CD4-positive, alpha-beta T cell (primary cell): ENCODE measurements at places on chromosomes 11 and 22.

DNA sequence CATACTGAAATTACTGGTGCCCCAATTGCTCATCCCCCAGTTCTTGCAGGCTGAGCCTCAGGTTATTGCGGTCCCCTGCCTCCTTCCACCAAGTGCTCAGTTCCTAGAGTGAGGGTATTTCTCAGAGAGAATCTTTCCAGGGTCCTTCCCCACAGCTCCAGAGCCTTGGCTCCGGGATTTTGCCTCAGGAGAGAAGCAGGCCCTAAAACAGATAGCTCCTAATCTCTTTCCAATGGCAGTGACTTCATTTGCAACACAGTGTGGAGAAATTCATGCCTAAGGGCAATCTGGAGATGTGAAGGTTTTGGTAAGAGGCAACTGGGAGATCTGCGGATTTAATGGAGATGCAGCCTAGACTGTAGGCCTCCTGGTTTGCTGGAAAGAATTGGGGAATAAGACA is 2.9 kb downstream of the NF2 start:
- peaks cover 33% of the 10 kb centered on the region for H3K4me1 ChIP-seq
- H3K4me3 ChIP-seq = no peak overlapping the region
- no peak for DNase-seq
- no peak overlapping the region for H3K27ac ChIP-seq
- no peaks in the 10 kb centered on the region for H3K27me3 ChIP-seq
- H3K36me3 ChIP-seq = peaks cover 7% of the 10 kb centered on the region

DNA sequence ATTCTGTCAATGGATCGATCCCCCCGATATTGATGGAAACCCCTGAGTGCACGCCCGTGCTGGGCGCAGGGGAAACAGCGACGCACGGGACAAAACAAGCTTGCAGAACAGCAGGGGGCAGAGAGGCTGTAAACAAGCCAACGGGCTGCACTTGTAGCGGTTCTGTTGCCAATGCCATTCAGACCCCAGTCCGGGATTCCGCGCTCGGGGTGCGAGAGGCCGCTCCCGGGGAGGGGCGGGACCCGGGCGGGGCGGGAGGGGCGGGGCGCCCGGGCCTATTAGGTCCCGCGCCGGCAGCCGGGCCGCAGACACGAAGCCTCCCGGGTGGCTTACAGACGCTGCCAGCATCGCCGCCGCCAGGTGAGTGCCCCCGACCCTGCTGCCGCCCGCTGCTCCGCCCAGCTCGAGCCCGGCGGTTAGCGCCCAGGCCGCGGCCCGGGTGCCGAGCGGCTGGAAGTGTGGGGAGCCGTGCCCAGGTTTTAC is at the start of gene BIK:
Gene BIK, plus strand, starts transcription at position 307 of the 483 bp plus-strand sequence. CDS start 13,273 bp downstream, outside the sequence.
- peak; percentile 72 for DNase-seq
- H3K27ac ChIP-seq = no peak within 1 kb of the TSS
- H3K36me3 ChIP-seq = no peaks in the 10 kb centered on the region

DNA sequence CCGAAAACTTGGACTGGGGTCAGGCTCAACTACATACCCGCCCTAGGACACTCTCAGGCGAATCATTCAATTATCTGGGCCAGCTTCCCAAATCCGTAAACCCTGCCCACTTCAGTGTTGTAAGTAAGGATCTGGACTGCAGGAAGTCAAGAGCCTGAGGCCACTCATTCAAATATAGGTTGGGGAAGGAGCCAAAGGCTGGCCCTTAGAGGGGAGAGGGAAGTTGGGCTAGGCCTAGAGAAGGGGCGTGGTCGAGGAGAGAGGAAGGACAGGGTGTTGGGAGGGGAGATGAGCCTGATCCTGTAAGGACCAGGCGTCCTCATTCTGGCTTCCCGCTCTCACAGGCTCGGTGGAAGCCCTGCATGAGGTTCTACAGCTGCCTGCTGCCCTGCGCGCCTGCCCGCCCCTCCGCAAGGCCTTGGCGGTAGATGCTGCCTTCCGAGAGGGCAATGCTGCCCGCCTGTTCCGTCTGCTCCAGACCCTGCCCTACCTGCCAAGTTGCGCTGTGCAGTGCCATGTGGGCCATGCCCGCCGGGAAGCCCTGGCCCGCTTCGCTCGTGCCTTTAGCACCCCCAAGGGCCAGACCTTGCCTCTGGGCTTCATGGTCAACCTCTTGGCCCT is 3.0 kb downstream of the SAC3D1 start:
- no peaks in the 10 kb centered on the region for H3K27me3 ChIP-seq
- H3K4me3 ChIP-seq = no peak overlapping the region
- H3K4me1 ChIP-seq = peaks cover 50% of the 10 kb centered on the region

DNA sequence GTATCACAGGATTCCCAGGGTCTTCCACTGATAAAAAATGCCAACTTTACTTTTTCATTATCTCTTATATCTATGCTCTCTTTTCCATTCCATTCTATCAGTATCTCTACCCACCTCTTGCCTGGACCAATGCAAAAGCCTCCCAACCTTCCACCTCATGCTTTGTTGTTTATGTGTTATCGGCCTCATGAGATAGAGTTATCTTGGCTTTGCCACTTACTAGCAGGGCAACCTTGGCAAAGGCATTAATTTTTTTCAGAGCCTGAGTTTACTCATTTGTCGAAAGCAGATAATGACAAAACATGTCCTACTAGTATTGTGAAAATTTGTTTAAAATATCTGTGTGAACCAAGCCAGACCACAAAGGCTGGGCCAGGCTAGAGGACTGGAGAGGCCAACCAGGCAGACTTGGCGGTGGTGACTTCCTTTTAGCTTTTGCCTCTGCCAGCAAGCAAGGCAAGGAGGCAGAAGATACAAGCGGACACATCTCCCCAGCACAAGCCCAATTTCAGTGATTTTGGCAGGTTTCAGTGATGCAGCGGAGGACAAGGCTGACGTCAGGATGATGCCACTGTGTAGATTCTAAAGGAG is 106.9 kb downstream of the ADAMTS15 start:
- no peak overlapping the region for H3K4me3 ChIP-seq
- no peaks in the 10 kb centered on the region for H3K4me1 ChIP-seq
- no peak overlapping the region for H3K27ac ChIP-seq
- H3K27me3 ChIP-seq = no peaks in the 10 kb centered on the region

GRCh38 chr11:65172600-65172999 is 2.6 kb downstream of the SPDYC start:
- no peak overlapping the region for H3K27ac ChIP-seq
- H3K27me3 ChIP-seq = no peaks in the 10 kb centered on the region
- H3K36me3 ChIP-seq = no peaks in the 10 kb centered on the region
- no peak for DNase-seq
- peaks cover 9% of the 10 kb centered on the region for H3K4me1 ChIP-seq

GRCh38 chr11:69450064-69450856 is 31.2 kb upstream of the LINC01488 start:
- no peaks in the 10 kb centered on the region for H3K36me3 ChIP-seq
- H3K27ac ChIP-seq = no peak overlapping the region
- H3K4me1 ChIP-seq = no peaks in the 10 kb centered on the region
- H3K27me3 ChIP-seq = peaks cover 22% of the 10 kb centered on the region
- no peak for DNase-seq

- no peak for DNase-seq
- H3K4me3 ChIP-seq = no peak overlapping the region
- no peaks in the 10 kb centered on the region for H3K4me1 ChIP-seq
- no peak overlapping the region for H3K27ac ChIP-seq
These were observed 147.2 kb downstream of the TRPC6 start for GRCh38 chr11:101436511-101437142.

- peaks cover 39% of the 10 kb centered on the region for H3K27me3 ChIP-seq
- H3K4me3 ChIP-seq = no peak overlapping the region
- no peaks in the 10 kb centered on the region for H3K36me3 ChIP-seq
- no peak overlapping the region for H3K27ac ChIP-seq
These were observed 2.7 kb downstream of the FAT3 start for GRCh38 chr11:92227230-92227814.

GRCh38 chr22:46913351-46913750 is 150.9 kb downstream of the TBC1D22A start:
- H3K36me3 ChIP-seq = peaks cover 61% of the 10 kb centered on the region
- no peak overlapping the region for H3K4me3 ChIP-seq
- H3K27me3 ChIP-seq = no peaks in the 10 kb centered on the region
- no peak for DNase-seq

DNA sequence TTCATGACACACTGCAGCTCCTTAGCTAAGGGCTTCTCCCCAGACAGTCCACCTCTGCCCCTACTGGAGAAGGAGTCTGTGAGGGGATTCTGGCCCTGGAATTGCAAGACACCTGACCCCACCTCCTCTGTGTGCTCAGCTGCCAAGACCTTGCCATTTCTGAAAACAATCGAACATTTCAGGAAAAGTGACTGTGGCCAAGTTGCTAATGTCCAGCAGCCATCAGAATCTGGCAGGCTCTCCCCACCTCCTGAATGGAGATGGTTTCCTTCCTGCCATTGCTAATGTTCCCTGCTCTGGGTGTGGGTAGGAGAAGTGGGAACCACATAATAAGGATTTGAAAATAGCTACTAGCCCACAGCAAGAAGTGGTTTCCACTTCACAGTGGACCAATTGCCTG is 127.2 kb upstream of the ALX4 start:
- no peak overlapping the region for H3K27ac ChIP-seq
- DNase-seq = no peak
- peaks cover 10% of the 10 kb centered on the region for H3K27me3 ChIP-seq
- no peaks in the 10 kb centered on the region for H3K36me3 ChIP-seq

- peak overlapping the region; percentile 51 for H3K4me3 ChIP-seq
- H3K4me1 ChIP-seq = peaks cover 32% of the 10 kb centered on the region
- H3K27ac ChIP-seq = peak overlapping the region; percentile 41
- DNase-seq = no peak
- H3K27me3 ChIP-seq = no peaks in the 10 kb centered on the region
These were observed 404 bp downstream of the DCHS1 start for GRCh38 chr11:6655020-6655789.

DNA sequence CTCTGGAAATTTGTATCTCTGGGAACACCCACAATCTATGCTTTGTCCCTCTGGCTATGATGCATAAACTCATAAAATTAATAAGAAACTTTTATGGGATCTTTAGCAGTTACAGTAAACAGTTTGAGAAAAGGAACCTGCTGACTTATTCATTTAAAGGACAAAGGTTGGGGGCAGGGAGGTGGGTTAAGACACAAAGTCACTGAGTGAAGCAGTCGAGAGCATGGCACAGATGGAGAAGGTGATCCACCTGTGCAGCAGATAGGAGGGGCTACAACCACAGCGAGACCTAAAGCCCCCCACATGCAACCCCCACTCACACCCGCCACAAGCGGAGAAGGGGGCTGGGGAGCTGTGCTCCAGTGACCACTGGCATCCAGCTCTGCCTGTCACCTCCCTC is 45.0 kb downstream of the SMCO4 start:
- no peaks in the 10 kb centered on the region for H3K4me1 ChIP-seq
- H3K27ac ChIP-seq = no peak overlapping the region
- no peak overlapping the region for H3K4me3 ChIP-seq
- no peaks in the 10 kb centered on the region for H3K36me3 ChIP-seq
- DNase-seq = no peak

DNA sequence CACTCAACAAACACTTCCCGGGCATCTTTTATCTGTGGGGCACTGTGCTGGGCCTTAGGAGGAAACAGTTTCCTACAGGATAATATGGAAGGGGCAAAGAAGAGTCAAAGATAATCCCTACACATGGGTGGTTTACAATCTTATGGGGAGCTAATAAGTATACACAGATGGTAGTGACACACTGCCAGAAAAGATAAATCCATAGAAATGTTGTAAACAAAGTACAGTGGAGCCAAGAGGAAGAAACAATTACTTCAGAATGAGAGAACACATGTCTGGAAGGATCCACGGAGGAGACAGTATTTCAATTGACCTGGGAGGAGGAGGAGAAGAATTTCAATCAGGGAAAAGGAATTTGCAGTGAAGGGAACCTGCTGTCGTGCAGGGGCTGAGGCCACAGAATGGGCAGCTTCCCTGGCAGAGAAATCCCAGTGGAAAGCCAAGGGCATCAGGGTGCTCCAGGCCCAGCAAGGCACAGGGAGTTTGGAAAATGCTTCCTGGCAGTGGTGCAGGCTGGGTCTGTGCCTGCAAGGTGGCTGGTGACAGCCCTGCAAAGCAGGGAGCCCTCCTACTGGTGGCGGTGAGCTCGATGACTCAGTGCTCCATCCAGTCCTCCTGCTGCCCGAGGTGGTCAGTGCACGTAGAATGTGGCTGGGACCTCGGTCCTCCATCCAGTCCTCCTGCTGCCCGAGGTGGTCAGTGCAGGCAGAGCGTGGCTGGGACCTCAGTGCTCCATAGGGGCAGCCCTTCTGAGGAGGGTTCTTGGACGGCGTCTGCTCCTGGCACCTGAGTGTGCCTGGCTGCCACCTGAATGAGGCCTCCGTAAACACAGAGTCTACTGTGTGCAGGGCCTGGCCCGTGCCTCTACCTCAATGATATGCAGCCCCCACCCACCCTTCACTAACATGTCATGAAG is 444.3 kb upstream of the B3GAT1 start:
- no peak for DNase-seq
- H3K27ac ChIP-seq = no peak overlapping the region
- H3K4me3 ChIP-seq = no peak overlapping the region
- no peaks in the 10 kb centered on the region for H3K36me3 ChIP-seq
- H3K4me1 ChIP-seq = no peaks in the 10 kb centered on the region

- peaks cover 6% of the 10 kb centered on the region for H3K36me3 ChIP-seq
- no peak overlapping the region for H3K27ac ChIP-seq
- H3K4me3 ChIP-seq = no peak overlapping the region
- H3K4me1 ChIP-seq = peaks cover 37% of the 10 kb centered on the region
- DNase-seq = no peak
These were observed 46.4 kb downstream of the PPP6R3 start for GRCh38 chr11:68506908-68507307.
